ENCODE measurements at places on chromosomes 5 and 9.

- no peak for DNase-seq
Observed at GRCh38 chr9:79809316-79809876, 237.6 kb downstream of the TLE4 start.

DNA sequence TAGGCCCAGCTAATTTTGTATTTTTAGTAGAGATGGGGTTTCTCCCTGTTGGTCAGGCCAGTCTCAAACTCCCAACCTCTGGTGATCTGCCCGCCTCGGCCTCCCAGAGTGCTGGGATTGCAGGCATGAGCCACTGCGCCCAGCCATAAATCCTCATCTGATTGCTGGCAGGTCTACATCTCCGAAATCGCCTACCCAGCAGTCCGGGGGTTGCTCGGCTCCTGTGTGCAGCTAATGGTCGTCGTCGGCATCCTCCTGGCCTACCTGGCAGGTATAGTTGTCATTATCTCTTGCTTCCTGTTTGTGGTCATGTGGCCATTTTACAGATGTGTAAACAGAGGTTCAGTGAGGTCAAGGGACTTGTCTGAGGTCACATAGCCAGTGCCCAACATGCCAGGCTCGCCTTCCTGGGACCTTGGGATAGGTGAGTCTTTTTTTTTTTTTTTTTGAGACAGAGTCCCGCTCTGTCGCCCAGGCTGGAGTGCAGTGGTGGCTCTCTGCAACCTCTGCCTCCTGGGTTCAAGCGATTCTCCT lies 2.8 kb downstream of the SLC2A8 start:
- no peak for DNase-seq

DNA sequence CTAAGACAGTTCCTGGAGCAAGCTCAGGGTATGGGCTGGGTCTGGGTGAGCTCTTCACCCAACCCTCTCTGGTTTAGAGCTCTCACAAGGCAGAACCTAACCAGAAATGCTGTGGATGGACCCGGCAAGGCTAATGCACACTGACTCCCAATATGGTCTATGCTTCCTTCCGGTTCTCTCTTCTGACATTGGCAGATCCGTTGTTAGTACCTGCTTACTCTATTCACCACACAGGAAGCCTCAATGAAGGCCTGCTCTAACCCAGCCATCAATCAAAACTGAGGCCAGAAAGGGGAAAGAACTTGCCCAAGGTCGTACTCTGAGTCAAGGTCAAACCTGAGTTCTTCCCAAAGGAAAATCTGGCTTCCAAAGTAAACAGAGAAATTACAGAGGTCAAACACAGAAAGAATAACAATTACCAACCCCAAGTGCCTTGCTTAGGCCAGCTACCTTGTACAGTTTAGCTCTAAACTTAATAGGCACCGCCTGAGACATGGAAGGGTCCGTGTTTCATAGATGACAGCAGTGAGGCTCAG lies 46.0 kb upstream of the AKNA start:
- no peak for DNase-seq

DNA sequence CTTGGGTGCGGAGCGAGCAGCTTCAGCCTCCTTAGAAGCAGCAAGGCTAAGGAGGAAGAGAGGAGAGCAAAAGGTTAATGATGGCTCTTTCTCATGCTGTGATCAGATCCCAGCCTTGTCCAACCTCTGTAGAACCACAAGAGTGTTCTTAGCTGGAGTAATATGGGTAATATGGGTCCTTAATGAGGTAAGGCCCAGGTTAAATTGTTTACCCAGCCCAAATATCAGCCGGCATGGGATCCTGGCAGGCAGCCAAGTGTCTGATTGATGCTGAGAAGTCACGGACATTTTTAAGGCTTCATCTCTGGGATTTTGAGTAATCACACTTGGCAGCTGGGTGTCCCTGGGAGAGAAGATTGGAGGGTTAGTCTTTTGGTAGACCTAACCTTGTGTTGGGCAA lies 32.3 kb downstream of the GLRA1 start:
- DNase-seq = no peak

DNA sequence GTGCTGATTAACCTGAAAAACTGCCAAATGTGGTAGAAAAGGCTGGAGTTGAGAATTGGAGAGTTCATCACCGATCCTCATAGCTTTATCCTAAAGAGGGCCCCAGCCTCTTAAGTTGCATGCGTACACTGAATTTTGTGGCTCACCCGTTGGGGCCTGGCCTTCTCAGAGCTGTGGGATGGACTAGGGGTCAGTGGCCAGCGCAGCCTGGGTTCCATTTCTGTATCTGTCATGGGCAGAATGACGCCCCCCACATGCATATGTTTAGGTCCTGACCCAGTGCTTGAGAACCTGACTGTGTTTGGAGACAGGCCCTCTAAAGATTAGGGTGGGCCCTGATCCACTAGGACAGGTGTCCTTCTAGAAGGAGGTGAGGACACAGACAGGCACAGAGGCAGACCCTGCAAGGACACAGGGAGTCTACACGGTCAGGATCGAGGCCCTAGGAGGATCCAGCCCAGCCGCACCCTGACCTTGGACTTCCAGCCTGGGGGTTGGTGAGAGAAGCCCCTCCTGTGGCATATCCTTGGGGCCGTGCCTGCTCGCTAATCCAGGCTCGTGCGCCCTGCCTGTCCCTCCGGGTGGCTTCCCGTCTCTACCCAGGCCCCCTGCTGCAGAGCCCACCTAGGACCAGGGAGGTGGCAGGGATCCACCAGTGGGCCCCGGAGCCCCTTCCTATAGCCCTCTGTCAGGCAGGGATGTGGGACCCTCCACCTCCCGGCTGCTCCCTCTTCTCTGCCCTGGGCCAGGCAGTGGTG lies 32.2 kb downstream of the NDUFS6 start:
- no peak for DNase-seq

Data from H1 (cell line).